ENCODE measurements at places on chromosomes 5 and 9.

- H3K4me1 ChIP-seq, result no peaks in the 10 kb centered on the region
- ATAC-seq, result no peak
- H3K27me3 ChIP-seq, result no peaks in the 10 kb centered on the region
- H3K27ac ChIP-seq, result no peak overlapping the region
- H3K36me3 ChIP-seq, result no peaks in the 10 kb centered on the region
These were observed 182.5 kb downstream of the FRMD3 start for GRCh38 chr9:83355729-83356151.

- no peak overlapping the region for H3K4me3 ChIP-seq
- H3K36me3 ChIP-seq, result no peaks in the 10 kb centered on the region
- H3K27me3 ChIP-seq, result peaks cover 3% of the 10 kb centered on the region
- H3K27ac ChIP-seq, result no peak overlapping the region
- peaks cover 8% of the 10 kb centered on the region for H3K4me1 ChIP-seq
These were observed 296.6 kb upstream of the RASA1 start for GRCh38 chr5:86971034-86971571.

DNA sequence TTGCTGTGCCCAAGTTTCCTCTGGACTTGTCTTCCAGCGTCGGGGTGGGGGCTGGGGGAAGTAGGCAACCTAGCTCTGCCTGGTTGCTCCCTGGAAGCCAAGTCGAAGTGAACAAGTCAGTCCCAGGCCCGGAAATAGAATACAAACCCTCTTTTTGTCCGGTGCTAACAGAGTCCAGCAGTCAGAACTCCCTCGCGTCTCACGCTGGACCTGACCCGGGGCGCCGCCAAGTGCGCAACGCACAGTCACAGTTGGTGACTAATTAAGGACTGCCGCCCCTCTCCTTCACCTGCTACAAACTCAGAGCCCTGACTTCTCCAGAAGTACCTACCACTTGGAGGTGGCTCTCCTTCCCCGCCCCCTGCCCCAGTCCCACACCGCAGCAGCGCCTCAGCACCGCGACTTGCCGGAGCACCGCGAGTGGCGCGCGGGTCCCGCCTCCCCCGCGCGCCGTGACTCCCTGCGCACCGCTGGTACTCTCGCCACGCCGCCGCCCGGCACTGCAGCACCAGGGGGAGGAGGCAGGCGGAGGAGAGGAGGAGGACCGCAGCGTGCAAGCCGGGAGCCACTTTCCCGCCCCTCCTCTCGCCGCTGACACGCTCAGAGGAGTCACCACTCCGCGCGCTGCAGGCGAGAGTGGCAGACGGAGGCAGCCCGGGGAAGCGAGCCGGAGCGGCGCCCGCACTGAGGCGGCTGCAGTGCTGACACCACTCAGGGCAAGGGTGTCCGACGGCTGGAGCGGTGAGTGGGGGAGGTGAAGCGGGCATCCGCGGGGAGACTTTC lies at the start of gene SV2C:
Gene SV2C, plus strand, starts transcription at position 612 of the 783 bp plus-strand sequence. CDS start 48,368 bp downstream, outside the sequence.
- H3K4me1 ChIP-seq, result peaks cover 5% of the 10 kb centered on the region
- ATAC-seq, result peak; percentile 83
- H3K4me3 ChIP-seq, result peak within 1 kb of the TSS; percentile 81
- no peaks in the 10 kb centered on the region for H3K36me3 ChIP-seq
- H3K27ac ChIP-seq, result peak within 1 kb of the TSS; percentile 17

GRCh38 chr5:81134066-81134465 lies 99.1 kb upstream of the CKMT2 start:
- H3K27ac ChIP-seq, result no peak overlapping the region
- ATAC-seq, result no peak
- H3K4me1 ChIP-seq, result no peaks in the 10 kb centered on the region
- H3K27me3 ChIP-seq, result no peaks in the 10 kb centered on the region
- H3K36me3 ChIP-seq, result peaks cover 61% of the 10 kb centered on the region

GRCh38 chr5:6490693-6491092 lies 42.0 kb downstream of the UBE2QL1 start:
- ATAC-seq, result no peak
- no peak overlapping the region for H3K27ac ChIP-seq
- peaks cover 47% of the 10 kb centered on the region for H3K27me3 ChIP-seq
- H3K4me1 ChIP-seq, result peaks cover 4% of the 10 kb centered on the region

DNA sequence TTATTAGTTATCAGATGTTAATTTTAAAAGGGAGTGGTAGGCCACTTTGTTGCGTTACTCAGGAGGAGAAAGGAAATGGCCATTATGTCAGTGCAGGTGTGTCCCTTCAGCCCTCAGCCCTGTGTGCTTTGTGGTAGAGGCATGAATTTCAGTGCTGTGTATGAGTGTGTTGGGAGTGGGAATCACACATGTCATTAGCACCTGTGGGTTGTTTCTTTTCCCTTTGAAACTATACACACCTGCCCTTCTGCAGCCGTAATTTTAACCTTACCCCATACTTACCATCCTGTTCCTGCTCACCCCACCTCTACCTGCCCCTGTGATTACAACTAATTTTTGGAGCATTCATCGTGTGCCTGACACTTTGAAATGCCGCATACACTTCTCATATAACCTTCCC lies 156.4 kb downstream of the ARHGAP26 start:
- H3K4me3 ChIP-seq, result no peak overlapping the region
- no peak for ATAC-seq

- no peaks in the 10 kb centered on the region for H3K4me1 ChIP-seq
- peaks cover 96% of the 10 kb centered on the region for H3K36me3 ChIP-seq
- ATAC-seq, result no peak
- peak overlapping the region; percentile 8 for H3K27ac ChIP-seq
- H3K4me3 ChIP-seq, result no peak overlapping the region
These were observed 34.8 kb downstream of the FKBP15 start for GRCh38 chr9:113186137-113186755.

- H3K4me1 ChIP-seq, result peaks cover 52% of the 10 kb centered on the region
- no peaks in the 10 kb centered on the region for H3K27me3 ChIP-seq
- peak overlapping the region; percentile 88 for H3K4me3 ChIP-seq
- H3K27ac ChIP-seq, result peak overlapping the region; percentile 96
- peak; percentile 25 for ATAC-seq
These were observed 5.0 kb downstream of the TNIP1 start for GRCh38 chr5:151075698-151076331.

- H3K36me3 ChIP-seq, result no peaks in the 10 kb centered on the region
- no peak for ATAC-seq
- no peak overlapping the region for H3K27ac ChIP-seq
- H3K27me3 ChIP-seq, result no peaks in the 10 kb centered on the region
- H3K4me1 ChIP-seq, result no peaks in the 10 kb centered on the region
These were observed 31.5 kb upstream of the FREM1 start for GRCh38 chr9:14941501-14942405.

- H3K27ac ChIP-seq, result no peak overlapping the region
- H3K4me1 ChIP-seq, result no peaks in the 10 kb centered on the region
- H3K36me3 ChIP-seq, result no peaks in the 10 kb centered on the region
- no peak overlapping the region for H3K4me3 ChIP-seq
These were observed 277.6 kb downstream of the PSAT1 start for GRCh38 chr9:78574354-78575045.

DNA sequence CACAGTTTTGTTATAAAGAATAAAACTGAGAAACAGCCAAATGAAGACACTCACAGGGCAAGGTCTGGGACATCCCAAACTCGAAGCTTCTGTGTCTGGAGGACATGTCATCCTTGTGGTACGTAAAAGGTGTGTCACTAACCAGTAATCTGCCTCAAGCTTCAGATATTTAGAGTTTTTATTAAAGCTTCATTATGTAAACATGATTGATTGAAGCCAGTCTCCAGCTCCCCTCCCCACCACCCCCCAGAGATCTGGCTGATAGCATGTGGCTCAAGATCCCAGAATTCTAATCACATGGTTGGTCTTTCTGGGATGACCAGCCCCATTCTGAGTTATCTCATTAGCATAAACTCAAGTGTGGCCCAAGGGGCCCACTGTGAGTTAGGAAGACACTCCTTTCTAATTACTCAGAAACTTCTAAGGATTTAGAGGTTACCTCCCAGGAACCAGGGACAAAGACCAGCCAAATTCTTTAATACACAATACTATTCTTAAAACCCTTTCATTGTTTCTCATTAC lies 31.4 kb upstream of the ERAP1 start:
- H3K27ac ChIP-seq, result no peak overlapping the region
- H3K4me1 ChIP-seq, result no peaks in the 10 kb centered on the region
- no peak overlapping the region for H3K4me3 ChIP-seq
- ATAC-seq, result peak; percentile 37
- no peaks in the 10 kb centered on the region for H3K36me3 ChIP-seq
- no peaks in the 10 kb centered on the region for H3K27me3 ChIP-seq

- no peak overlapping the region for H3K4me3 ChIP-seq
- ATAC-seq, result no peak
- no peaks in the 10 kb centered on the region for H3K27me3 ChIP-seq
- H3K27ac ChIP-seq, result no peak overlapping the region
These were observed 189.7 kb upstream of the SGCD start for GRCh38 chr5:156137071-156137869.
